ENCODE measurements at places on chromosomes 2 and 18.

DNA sequence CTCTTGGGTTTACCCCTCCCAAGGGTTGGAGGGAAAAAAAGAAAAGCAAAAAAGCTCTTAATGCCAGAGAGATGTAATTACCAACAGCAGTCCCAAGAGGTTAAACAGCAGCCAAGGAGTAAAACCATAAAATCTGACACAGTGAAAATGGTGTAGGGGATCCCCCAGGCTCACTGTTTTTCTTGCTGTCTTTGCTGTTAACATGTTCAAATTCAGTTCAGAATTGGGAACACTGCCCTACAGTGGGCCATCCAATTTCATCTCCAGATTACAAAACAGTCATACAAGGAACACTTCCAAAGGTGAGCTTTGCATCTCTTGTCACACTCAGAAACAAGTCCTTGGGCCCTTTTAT, 54.5 kb downstream of the PLEKHM3 start:
- no peak for DNase-seq

DNA sequence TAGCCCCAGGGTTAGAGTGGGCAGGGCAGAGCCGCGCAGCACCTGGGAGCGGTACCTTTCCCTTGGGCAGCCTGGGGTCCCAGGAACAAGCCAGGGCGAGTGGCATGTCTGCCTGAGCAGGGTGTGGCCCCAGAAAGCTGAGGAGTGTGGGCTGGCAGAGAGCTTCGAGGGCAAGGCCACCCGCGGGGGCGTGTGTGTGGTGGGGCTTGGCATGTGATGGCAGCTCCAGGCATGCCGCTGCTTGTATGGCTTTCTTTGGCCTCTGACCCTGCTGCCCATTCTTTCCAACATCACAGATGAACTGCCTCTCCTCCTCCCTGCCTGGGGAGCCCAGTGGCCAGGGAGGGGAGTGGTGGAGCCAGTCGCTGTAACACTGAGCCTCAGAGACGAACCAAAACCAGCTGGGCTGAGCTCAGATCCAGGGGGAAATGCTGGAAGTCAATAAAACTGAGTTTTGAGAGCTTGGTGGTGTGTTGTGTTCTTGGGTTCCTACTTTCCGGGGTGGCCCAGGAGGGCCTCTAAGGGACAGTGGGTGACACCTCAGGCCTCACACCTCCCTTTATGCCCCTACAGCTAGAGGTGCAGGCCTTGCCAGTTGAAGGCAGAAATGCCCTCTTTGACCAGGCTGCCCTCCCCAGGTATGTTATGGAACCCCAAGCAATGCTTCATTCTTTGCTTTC, 7.4 kb downstream of the DNAJB2 start:
- DNase-seq, result peak; percentile 15

- no peak for DNase-seq
These were observed 12.1 kb upstream of the MAPRE2 start for GRCh38 chr18:35029103-35029502.

GRCh38 chr2:20443276-20443920, 3.5 kb upstream of the RHOB start:
- DNase-seq, result peak; percentile 47
